Endothelial cell (in vitro differentiated cells): ENCODE measurements at places on chromosomes 3 and 15.
A peak's percentile ranks its signal among the peaks of the same experiment; 100 is the strongest.

- DNase-seq: no peak
Measured at GRCh38 chr15:78950343-78950742, 5.5 kb upstream of the CTSH start.

DNA sequence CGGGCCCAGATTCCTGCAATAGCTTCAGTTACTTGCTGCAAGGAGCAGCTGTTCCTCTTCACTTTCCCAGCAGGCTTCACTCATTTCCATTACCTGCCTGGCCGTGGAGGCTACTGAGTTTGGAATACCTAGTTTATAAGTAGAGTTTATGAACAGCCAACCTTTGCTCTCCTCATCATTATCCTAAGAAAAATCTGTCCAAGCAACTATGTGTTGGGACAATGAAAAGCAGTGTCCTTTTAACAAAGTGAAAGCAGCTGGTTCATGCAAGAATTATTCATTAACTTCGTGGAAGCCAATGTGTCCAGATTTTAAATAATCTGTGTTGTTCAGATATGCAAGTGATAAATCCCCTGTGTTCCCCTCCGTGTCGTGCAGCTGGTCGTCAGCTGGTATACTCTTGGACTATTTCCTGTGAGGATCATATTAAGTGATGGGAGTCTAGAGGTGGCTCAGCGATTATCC lies 39.3 kb upstream of the SSR3 start:
- no peak for DNase-seq

DNA sequence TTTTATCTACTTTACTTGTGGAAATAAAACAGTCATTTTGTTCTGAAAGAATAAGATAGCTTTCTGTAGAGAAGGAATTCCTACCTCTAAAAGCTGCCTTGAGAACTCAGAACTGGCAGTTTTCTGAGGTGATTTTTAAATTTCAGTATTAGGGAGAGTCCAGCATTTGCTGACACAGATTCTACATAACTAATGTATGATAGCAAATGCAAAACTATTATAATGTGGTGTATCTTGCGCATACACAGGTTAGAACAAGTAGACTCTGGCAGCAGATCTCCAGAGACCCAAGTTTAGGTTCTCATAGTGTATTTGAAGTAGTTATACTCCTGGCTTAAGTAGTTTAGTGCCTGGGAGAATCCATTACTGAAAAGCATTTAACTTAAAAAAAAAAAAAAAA lies 30.8 kb downstream of the OIP5 start:
- no peak for DNase-seq

- DNase-seq: no peak
Measured at GRCh38 chr3:33060609-33061337, 36.2 kb downstream of the GLB1 start.

DNA sequence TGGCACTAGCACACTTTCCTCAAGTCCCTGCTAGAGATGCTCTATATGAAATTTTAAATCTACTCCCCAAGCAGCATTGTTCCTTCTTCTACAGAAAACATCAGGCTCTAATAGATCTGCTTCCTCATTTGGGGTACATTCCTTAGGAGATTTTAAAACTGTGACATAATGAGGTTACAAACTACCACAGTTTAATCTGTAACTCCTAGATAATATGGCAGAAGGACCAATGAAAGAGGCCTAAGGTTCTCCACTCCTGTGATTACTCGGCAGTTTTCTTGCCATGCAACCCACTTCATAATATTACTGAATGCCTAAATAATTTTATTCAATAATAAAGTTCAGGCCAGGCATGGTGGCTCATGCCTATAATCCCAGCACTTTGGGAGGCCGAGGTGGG lies 16.1 kb downstream of the ZNF106 start:
- DNase-seq: no peak

DNA sequence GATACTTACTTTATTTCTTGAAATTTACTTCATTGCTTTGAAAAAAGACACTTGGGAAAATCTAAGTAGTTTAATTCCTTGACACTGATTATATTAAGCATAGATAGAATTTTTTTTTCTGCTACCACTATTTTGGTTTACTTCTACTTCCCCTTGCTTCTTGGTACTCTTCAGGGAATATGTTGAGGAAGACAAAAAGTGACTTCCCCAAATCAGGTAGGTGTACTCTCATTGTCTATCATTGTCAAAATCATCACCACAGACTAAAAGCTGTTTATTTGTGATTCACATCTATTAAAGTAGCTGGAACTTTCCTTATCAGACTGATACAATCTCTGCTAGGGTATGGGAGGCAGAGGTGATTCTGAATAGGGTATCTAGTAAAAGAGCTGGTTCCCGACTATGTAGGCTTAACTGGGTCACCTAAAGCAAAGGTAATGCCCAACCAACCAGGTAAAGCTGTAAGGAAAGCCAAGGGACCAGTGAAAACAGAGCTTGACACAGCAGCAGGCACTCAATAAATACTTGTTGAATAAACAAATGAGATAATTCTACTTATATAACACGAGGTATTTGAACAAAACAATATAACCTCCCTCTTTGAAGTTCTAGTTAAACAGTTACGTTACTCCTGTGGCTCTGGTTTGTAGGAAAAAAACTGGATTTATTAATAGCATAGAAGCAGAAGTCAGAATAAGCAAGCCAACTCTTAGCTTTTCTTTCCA lies 346.9 kb downstream of the PLCL2 start:
- DNase-seq: no peak

GRCh38 chr3:141575879-141576743 lies 89.3 kb downstream of the RASA2 start:
- DNase-seq: no peak

- no peak for DNase-seq
Measured at GRCh38 chr3:134710313-134710680, 59.5 kb upstream of the KY start.

- no peak for DNase-seq
Measured at GRCh38 chr15:25944386-25944785, 81.3 kb upstream of the ATP10A start.

GRCh38 chr3:46208167-46208704 lies at the start of gene CCR1:
CCR1 (minus strand) TSS chr3:46208313; CDS start chr3:46204313, 4,000 bp downstream.
- DNase-seq: peak; percentile 35

GRCh38 chr15:40789119-40789518 lies 17.8 kb upstream of the ZFYVE19 start:
- no peak for DNase-seq

DNA sequence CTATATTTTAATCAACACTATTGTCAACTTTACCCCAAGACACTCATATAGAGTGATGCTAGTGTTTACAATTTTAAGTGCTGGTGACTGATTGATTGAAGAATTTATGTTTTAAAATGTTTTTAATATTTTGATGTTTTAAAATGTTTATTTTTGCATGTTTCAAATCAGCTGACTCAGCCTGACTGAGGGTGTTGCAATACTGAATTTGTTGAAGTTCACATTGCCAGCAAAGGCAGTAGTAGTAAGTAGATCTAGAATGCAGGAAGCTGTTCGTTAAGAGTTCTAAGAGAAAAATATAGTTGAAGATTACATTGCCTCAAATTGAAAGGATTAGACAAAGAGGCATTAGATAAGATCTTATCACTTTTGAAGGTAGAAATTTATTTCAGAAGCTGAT lies 977.6 kb downstream of the IGSF11 start:
- DNase-seq: no peak

DNA sequence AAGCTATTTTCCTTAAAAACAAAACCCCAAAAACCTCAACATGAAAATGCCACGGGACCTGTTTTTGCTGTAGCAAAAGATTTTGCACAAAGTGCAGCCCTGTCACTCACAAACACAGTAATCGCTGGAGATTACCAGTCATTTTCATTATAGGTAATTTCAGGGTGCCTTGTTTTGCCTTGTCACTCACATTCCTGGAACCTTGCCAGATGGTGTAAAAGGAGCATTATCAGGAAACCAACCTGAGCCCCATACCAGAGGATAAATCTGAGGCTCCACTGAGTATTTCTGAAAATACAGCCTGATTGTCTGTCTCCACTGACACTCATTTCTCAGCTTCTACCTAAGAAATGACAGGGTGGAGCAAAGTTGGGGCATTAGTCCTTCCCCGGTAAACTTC lies 791.3 kb upstream of the LMCD1 start:
- DNase-seq: no peak

- no peak for DNase-seq
Measured at GRCh38 chr3:8992199-8992598, 28.9 kb upstream of the RAD18 start.
